Common myeloid progenitor, CD34-positive (primary cell): ENCODE measurements at places on chromosomes 7 and 10.

DNA sequence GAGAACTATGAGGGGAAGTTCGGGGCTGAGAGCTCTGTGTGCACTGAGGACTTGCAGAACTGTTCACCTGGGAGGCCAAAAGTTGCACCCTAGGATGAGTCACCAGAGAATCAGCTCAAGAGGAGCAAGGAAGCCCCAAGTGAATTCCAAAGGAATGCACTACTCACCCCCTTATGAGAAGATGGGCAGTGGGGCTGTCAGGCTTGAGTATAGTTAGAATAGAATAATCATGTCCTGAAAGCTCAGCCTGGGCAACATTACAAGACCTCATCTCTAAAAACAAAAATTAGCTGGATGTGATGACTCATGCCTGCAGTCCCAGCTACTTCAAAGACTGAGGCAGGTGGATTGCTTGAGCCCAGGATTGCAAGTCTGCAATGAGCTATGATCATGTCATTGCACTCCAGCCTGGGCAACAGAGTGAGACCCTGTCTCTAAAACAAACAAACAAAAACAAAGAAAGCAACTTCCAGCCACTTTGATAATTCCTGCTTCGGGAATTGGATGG is 30.0 kb downstream of the MAP3K8 start:
- DNase-seq = no peak

GRCh38 chr10:132681858-132682755 is 103.8 kb downstream of the NKX6-2 start:
- DNase-seq = peak; percentile 19

- DNase-seq = peak; percentile 40
Observed at GRCh38 chr7:85498031-85498430, 311.2 kb upstream of the SEMA3D start.

- no peak for DNase-seq
Observed at GRCh38 chr10:124524991-124525653, 63.5 kb downstream of the LHPP start.

DNA sequence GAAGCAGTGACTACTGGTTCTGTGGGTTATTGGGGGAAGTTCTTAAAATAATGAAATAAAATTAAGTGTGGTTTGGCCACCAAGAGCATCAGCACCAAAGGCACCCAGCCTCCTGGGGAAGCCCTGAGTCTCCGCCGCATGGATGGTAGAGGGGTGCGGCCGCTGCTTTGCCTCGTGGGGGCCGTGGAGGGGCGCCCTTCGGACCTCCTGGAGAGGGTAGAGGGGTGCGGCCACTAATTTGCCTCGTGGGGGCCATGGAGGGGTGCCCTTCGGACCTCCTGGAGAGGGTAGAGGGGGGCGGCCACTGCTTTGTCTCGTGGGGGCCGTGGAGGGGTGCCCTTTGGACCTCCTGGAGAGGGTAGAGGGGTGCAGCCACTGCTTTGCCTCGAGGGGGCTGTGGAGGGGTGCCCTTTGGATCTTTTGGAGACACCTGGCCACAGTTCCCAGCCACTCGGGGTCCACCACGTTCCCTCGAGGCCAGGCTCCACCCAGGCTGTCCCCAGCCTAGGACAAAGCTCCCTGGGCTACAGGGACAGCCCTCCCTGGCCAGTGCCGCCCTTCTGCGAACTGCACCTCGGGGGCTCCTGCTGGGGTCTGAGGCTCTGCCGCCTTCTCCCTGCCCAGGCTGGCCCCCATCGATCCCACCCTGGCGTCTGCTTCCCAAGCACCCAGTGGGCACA is 535.1 kb downstream of the PTPRN2 start:
- DNase-seq = no peak

DNA sequence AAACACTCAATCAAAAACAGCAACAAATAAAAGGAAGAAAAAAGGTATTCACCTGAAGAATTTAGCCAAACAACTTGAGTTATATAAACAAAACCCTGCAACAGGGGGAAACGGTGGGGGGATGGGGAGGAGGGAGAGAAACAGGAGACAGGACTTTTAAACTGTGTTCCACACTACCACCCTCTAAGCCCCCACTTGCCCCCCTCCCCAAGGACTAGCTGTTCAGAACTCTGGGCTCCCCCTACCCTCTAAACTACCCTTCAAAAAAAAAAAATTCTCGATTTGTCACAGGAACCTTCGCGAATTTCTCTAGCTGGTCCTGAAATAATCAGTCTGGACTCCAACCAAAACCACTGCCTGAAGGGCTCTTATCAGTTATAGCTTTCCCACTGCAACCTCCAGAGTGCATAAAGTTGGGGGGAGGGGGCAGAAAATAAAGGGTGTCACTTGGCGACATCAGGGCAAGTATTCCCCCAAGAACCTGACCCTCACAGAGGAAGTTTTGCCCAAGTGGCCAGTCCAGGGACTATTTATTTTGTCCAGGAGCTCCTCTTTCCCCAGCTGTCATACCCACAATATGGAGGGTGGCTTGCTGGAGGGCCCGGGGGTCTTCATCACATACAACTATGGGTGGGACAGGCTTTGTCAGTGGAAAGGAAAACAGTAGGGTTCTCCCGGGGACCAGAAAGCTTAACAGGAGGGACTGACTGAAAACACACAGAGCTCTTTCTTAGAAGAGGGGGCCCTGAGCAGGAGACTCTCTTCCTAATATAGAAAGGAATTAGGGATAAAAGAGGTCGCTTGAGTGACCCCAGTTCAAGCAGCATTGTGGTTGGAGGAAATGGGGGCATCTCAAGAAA is 1.3 kb downstream of the UBE2H start:
- DNase-seq = no peak

DNA sequence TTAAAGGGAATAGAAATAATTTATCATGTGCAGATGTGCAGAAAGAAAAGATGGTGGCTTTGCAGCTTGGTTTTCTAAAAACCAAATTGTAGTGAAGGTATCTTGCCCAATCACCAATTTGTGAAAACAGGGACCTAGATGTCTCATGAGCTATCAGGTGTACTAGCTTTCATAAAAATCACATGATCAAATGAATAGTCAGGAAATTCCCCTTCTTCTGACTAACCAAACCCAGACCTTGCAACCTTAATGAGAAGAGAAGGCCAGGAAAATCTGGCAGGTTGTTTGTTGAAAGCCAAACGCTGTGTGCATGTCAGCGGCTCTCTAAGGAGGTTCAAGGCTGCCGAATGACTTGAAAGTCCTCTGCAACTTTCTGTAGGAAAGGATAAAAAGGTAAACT is 304.4 kb upstream of the NRP1 start:
- DNase-seq = no peak

DNA sequence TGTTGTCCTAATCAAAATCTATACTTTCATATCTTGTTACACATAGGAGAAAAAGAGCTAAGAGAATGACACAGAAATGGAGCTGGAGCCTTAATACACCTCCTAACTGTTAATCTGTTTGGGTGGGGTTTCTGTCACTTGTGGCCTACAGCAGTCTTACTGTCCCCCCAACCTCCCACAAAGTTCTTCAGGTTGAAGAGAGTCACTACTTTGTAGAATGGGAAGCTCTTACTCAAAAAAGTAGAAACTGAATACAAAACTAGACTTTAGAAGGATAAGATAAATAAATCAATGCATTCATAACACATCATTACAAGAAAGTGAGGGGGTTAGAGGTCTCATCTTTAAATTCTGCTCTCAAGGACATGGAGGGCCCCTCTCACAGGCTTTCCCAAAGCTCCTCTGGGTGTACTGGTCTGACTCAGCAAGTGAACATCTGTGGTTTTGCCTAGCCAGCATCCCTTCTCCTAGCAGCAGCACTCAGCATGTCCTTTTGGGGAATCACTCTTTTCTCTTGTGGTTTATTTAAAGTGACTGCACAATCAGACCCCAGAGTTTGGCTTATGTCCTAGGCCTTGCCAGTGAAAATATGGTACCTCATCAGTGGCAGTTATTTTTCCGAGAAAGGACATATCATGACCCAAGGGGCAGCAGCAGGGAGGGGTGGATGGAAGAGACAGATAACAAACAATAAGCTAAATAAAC is 2.0 kb upstream of the BLVRA start:
- peak; percentile 57 for DNase-seq

DNA sequence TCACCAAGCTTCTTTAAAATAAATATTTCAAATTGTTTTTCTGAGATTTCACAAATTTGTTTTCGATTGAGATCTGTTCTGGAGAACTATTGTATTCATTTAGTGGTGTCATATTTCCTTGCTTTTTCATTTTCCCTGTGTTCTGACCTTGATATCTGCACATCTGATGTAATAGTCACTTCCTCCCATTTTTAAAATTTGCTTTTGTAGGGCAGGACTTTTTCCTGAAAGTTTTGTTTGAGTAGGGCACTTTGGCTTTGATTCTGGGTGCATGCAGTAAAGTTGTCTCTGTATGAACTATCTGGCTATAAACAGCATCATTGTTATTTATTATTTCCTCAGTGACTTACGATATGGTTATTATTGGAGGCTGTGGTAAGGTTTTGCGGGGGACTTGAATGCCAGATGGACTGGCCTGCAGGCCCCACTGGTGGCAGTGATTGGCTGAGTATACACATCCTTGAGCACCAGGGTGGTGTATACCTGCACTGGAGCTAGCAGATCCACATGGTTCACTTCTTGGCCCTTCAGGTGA is 83.6 kb downstream of the CSTF2T start:
- no peak for DNase-seq

- DNase-seq = no peak
Observed at GRCh38 chr7:117350027-117350426, 27.2 kb upstream of the WNT2 start.

- DNase-seq = no peak
Observed at GRCh38 chr7:22120391-22121053, 174.8 kb upstream of the CDCA7L start.

DNA sequence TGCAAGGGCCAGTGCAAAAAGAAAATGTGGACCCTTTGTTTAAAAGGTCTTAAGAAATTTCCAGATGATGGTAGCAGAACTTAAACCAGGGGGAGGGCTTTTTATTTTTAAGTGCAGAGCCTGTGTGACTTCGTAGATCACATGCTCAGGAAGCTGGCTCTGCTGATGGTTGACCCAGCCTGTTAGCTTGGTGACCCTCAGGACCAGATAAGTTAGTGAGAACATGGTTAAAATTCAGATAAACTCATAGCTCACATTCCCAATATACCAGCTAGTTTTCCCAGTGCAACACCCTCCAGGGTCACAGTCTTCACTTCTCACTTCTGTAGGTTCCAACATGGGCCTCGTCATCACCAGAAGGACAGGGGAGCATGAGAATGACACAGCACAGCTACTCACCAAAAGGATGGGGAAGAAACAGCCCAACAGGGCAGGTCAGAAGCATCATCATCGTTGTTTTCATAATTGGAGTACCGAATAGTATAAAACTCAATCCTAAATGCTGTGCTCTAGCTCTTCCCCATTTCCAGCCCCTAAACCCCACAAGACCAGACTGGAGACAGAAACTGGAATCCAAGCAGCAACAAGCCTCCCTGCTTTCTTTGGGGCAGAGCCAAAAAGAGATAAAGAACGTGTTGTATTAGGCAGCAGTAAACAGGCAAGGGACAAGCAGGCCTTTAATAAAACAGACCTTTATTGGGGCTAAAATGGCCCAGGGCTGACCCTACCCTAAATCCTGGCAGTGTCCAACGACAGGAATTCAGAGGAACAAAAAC is 102.2 kb upstream of the ANKRD1 start:
- no peak for DNase-seq

DNA sequence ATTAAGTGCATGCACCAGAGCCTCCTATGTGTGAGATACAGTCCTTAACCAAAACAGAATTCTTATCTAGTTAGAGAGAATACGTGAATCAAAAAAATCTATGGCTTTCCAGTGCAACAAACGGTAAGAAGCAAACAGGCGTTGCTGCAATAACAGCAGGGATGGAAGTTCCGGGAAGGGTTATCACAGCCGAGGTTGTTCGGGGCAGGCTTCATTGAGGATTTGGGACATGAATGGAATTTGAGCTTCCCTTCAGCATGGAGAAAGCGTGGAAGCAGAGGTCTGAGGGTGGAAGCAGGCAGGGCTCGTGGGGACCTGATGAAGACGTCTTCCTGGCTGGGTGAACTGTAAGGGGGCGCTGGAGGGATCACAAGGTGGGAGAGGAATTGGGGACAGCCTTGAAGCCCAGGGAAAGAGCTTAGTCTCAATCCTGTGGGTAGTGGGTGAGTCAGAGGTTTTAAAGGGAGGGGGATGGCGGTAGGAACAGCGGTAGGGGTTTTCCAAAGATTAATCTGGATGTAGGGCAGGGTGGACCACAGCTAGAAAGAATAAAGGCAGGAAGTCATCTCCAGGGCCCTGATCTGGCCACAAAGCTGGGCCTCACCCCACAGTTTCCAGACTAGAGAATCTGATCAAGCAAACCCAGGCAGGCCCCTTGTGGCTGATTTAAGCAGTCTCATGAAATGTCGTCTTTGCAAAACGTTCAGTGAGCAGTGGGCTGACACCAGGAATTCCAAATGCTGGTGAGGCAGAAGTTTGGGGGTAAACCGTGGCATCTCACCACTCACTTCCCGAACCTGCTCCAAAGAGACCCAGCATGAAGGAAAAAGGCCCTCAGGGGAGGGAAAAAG is 65.1 kb downstream of the CALML3 start:
- peak; percentile 72 for DNase-seq

GRCh38 chr10:60942788-60943315 is 1.1 kb downstream of the RHOBTB1 start:
- peak; percentile 93 for DNase-seq

GRCh38 chr10:131928248-131929095 is 27.7 kb downstream of the PPP2R2D start:
- DNase-seq = peak; percentile 22

DNA sequence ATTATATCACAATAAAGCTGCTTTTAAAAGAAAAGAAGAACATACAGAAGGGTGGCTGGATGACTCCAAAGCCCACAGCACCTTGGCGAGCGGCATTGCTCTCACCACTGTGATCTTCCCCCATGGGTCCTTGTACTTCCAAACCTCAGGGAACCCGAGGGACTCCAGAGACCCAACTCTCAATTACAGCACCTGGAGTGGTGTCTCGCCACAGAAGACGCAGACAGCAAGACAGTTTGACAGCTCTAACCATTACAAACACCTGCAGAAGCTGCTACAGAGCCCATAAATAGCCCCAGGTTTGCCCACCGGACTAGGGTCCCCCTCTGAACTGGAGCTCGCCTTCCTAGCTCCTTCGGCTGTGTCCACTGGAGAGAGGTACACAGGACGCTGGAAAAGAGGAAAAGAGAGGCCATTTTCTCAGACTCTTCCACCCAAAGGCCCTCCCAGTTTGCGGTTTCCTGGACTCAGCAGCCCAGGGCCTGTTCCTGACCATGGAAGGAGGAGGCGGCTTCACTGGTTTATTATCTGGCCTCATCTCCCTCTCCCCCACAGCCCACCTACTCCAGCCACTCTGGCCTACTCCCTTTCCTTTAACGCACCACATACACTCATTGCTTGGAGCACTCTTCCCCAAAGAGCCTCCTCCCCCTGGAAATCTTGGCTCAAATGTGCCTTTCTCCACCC is 1.9 kb downstream of the PIK3AP1 start:
- no peak for DNase-seq

DNA sequence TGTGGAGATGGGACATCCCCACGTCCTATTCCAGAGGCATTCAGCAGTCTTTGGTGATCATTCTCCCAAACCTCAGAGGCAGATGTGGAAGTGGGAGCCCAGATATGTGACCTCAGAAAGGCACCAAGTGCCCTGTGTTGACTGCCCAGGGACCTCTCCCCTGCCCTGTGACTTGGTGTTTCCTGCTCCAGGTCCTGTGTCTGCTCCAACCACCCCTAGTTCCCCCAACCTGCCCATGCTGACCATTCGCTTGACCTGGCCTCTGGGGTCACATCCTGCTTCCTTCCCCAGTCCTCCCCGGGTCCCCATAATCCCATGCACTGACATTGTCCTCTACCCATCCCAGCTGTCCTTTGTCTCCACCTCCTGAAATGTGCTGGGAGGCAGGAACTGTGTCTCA is 7.6 kb downstream of the CYP26A1 start:
- no peak for DNase-seq
